ENCODE measurements at places on chromosomes 5 and 9.

GRCh38 chr5:44862808-44863207 is 54.1 kb downstream of the MRPS30 start:
- no peak for DNase-seq

DNA sequence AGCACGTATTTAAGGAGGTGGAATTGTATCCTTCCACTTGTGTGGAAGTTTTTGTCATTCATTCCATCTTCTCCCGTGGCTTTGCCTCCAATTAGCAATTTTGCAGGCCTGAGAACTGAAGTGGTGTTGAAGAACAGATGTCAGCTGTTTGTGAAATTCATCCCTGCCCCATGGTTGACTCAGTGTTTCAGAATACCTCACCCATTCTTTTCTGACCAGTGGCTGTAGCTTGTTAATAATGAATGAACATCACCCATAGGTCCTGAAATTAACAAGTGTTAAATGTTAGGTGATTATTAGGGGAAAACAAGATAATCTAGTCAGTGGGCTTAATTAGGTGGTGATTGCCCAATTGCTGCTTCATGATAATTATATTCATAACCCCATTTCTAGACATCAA is 11.7 kb downstream of the ZNF462 start:
- DNase-seq = no peak

- no peak for DNase-seq
These were observed 292.6 kb downstream of the DMAC1 start for GRCh38 chr9:7507026-7507425.

DNA sequence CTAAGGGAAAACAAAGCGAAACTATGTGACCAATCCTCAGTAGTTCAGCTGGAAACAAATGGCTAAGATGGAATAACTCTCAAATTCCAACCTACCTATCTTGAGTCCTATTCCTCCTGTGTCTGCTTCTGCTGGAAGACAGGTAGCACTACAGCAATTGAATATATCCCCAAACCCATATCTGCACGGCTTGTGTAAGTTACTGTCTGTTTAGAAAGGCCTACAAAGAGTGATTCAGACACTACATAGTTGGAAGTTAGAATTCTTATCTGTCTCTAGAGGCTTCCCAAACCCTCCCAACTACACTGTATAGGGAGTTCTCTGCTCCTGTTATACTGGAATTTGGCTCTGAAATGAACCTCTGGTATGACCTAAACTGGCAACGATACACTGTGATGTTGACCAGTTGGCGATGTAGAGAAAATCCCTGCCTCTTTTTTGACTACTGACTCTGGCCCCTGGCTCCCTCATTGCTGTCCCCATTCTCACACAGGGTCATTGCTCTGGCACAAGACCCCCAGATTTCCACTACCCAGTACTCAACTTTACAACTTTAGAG is 22.6 kb upstream of the NADK2 start:
- DNase-seq = no peak

DNA sequence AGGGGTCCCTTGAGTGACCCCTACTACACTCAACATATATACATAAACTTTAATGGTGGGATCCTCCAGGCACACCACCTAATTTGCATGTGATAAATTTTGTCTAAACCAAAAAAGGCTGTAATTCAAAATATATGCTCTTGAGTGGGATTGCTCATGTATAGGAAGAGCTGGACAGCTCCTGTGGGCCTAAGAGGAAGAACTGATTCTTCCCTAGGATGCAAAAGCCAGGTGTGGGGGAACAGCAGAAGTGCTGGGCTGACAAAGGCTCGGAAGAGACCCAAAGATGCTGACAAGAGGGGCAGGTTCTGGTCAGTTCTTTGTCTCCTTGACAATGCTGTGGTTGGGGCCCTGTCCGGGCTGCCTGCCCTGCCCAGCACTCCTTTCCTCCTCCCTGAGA is 43.9 kb downstream of the PCDH1 start:
- DNase-seq = no peak

- no peak for DNase-seq
These were observed 139.7 kb downstream of the CEP120 start for GRCh38 chr5:123283499-123283898.

- DNase-seq = no peak
These were observed 316.3 kb upstream of the PANK3 start for GRCh38 chr5:168895295-168896071.

DNA sequence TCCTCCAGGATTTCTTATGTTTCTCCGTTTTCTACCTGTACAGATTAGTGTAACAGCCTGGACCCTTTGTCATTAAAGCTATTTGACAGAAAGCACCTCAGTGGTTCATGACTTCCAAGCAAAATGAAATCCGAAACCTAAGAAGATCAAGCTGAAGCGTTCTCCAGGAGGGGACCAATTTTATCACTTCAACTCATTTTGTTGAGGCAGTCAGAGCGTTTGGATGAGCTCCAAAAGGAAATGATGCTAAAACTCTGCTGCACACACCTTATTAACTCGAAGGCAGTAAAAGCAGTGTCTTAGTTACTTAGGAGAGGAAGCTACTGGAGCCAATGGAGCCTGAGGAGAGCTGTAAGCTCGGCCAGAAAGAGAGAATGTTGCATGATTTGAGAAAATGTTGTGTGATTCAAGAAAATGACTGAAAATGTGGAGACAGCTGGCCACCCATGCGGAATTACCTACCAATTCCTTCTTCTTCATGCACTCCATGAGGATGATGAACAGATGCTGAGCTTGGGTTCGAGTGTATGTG is 346.7 kb upstream of the KLF9 start:
- DNase-seq = peak; percentile 33

DNA sequence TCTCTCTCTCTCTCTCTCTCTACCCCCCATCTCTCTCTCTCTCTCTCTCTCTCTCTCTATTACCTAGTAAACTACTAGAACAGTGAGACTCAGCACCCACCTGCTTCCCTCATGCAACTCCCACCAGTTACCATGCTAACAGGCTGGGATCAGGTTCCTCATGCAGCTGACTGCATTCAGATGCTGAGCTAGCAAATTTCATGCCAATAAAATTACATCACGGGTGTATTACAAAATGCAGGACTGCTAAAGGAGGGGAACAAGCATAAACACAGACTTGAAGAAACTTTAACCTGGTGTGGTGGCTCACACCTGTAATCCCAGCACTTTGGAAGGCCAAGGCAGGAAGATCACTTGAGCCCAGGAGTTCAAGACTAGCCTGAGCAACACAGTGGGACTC is 76.0 kb downstream of the CEMIP2 start:
- DNase-seq = no peak

DNA sequence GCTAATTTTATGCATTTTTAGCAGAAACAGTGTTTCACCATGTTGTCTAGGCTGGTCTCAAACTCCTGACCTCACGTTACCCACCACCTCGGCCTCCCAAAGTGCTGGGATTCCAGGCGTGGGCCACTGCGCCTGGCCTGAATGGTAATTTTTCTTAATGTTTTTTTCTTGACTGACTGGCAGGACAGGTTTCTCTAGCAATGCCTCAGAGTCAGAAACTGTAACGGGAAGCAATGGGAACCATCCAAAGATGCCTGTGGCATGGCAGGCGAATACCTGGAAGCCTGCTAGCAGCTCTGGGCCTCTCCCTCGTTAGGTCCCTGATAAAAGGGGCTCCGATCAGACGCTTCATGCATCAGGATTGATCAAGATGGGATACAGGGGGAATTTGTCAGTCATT is 639.2 kb downstream of the NR2F1-AS1 start:
- DNase-seq = no peak

DNA sequence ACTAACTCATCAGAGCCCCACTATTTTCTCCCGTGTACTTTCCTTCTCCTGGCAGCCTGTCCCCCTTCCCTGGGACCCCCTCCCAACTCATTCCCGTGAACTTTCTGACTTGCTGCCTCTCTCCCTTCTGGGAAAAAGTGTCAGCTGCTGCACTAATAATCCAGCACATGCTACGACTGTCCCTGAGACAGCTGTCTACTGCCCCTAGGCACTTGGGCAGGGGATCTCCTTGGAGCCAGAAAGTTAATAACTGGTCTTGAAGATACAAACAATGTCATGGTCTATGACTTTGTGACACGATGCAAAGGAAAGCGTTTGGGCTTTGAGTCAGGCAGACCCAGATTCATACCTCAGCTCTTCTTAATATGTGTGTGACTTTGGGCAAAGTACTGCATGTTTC is 10.1 kb upstream of the RNF183 start:
- DNase-seq = no peak

- no peak for DNase-seq
These were observed 283.8 kb upstream of the DMRT1 start for GRCh38 chr9:557601-558201.
